ENCODE measurements at places on chromosomes 1 and 21.

DNA sequence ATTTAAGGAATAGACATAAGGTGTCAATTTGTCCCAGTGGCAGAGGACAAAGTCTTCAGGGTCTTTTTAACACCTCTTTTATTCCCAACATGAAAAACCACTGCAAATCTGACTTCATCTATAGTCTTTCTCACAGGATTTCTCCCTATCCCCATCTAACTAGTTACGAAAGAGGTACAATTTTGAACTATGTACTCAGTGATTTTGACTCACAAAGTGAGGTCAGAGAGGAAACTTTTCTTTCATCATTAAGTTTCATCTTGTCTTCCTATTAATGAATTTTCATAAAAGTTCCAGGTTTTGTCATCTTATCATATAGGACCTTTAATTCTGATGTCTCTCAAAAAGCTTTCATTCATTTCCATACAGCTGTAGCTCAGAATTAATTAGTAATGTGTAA lies 63.3 kb downstream of the ASH1L start:
- DNase-seq, result no peak

DNA sequence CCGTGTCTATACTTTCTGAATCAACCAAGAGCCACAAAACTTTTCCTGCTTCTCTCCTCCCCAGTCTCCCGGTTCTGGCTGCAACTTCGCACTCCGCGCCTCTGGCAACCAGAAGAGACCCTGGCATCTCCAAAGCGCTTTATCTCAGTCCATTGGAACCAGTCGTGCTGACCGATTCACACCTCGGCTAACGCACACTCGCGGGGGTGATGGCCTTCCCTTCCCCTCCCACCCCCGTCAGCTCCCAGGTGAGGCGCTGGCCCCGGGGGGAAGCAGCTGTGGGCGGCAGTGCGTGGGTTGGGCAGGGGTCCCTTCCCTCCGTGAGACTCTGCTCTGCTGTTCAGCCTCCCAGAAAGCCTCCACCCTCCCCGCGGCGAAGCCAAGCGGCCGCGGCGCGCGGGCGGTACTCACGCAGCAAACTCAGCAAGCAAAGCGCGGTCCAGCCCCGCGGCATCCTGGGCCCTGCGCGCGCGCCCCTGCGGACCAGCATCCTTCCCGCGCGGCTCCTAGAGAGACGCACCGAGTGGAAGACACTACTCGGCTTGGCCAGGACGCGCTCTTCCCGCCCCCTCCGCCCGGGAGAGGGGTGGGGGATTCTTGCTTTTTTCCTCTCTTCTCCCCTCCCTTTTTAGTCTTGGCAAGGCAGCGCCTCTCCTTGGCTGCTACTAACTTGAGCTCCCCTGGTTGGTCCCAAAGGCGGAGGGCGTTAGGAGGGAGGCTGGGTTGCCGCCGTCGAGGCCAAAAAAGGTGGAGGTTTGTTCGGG lies at the start of gene CD34:
TSS of gene CD34 (minus strand) at position 535 of the 764 bp plus-strand sequence. CDS start at position 490, 45 bp downstream.
- peak; percentile 60 for DNase-seq

DNA sequence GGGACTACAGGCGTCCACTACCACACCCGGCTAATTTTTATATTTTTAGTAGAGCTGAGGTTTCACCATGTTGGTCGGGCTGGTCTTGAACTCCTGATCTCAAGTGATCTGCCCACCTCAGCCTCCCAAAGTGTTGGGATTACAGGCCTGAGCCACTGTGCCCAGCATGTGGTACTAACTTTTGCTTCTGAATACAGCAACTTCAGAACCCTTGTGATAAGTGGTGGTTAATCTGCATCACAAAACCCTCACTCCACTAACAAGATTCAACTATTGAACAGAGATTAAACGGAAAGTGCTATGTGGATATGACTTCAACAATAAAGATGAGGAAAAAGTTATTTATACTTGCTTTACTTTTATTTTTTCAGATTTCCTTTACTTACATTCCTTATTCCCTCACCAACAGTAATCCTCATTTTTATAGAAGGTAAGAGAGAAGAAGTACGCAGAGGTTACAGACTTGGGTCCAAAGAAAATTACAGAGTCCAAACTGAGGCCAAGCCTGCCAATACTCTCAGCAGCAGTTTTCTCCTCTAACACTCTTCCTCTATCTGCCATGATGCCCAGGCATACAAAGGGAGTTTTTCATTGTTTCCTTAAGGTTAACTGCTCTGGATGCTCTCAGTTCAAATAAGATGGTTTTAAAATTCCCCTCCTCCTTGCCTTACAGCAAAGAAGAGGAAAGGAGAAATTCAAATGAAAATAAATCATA lies 44.3 kb downstream of the SLC16A1 start:
- DNase-seq, result no peak

GRCh38 chr1:8047112-8047511 lies 21.0 kb upstream of the ERRFI1 start:
- no peak for DNase-seq

DNA sequence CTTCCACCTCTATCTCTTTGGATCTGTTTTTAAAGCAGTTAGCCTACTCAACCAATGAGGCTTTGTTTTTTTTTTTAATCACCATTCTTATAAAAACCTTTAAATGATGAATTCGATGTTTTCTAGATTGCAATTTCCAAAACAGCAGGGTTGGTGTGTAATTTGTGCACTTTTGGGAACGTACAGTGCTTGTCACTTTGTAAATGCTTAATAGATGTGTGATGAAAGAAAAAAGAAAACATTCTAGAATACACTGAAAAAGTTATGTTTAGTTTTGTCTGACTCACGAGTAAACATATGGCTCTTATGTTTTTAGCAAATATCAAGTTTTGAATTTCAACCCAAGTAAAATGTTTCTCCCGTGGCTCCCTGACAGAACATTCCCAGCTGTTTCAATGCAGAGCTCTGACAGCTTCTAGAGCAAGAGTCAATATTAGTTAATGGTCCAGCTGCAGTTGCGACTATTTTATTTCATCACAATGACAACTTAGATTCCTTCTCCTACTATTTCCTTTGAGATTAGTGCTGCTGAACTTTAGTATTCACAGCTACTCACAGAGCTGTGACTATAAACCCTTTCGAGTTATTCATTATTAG lies 362.5 kb upstream of the ADAMTS5 start:
- no peak for DNase-seq

DNA sequence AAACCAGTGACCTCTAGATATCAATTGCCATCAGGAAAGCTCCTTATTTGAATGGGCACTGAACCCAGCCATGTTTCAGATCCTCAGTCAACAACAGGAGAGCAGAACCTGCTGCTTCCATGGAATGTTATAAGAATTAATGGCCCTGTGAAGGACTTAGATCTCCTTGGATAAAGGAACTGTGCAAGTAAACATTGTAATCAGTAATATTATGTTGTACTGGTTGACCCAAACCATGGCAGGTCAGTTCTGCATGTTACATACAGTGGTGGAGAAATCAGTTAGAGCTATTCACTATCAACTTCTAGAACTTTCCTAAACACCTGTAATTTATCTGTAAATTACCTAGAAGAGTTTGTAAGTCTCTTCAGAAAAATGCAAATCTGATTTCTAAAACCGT lies 11.2 kb upstream of the CLDN8 start:
- DNase-seq, result no peak

- DNase-seq, result no peak
Measured at GRCh38 chr1:9990944-9991343, 6.1 kb upstream of the RBP7 start.

- no peak for DNase-seq
Measured at GRCh38 chr1:93661829-93662474, 19.7 kb downstream of the BCAR3 start.

DNA sequence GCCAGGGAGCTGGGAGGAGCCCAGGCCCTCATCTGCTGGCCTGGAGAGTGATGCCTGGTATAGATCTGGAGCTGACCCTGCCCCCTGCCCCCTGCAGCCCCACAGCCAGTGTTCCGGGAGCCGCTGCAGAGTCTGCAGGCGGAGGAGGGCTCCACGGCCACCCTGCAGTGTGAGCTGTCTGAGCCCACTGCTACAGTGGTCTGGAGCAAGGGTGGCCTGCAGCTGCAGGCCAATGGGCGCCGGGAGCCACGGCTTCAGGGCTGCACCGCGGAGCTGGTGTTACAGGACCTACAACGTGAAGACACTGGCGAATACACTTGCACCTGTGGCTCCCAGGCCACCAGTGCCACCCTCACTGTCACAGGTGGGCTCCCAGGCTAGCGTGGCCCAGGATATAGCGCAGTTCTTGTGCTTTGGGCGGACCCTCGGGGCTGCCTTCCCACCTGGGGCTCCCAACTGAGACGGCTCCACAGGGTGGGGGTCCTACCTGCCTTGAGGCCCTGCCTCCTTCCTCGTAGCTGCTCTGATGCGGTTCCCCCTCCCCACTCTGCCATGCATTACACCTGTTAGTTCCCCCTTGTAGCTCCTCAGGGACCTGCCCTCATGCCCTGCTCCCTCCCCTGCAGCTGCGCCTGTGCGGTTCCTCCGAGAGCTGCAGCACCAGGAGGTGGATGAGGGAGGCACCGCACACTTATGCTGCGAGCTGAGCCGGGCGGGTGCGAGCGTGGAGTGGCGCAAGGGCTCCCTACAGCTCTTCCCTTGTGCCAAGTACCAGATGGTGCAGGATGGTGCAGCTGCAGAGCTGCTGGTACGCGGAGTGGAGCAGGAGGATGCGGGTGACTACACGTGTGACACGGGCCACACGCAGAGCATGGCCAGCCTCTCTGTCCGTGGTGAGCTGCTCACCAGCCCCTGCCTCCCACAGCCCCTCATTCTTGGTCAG lies 98.7 kb downstream of the OBSCN start:
- DNase-seq, result no peak

DNA sequence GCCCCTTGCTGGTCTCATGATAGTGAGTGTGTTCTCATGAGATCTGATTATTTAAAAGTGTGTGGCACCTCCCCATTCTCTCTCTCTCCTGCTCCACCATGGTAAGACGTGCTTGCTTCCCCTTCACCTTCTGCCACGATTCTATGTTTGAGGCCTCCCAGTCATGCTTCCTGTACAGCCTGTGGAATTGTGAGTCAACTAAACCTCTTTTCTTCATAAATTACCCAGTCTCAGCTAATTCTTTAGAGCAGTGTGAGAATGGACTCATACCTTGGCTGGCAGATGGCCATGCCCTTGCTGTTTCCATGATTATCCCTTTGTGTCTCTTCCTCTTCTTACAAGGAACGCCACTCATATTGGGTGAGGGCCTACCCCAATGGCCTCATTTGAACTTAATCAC lies 40.3 kb downstream of the PSMG1 start:
- DNase-seq, result no peak

DNA sequence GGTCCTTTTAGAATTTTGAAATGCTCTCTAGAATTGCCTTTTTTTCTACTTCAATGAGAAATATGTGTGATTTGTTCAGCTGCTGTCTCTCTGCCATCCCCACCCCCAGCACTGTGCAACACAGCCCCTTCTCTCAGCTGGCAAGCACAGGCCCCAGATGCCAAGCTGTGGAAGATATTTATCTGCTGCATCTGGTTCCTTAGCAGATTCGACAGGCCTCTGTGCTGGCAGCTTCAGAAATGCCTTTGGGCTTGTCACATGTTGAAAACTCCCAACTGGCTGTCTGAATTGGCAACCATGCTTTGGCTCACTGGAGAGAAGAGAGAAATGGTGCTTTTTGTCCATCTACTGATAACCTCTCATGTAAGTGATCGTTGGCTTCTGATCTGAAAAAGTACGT lies 206.7 kb upstream of the C1orf87 start:
- DNase-seq, result no peak

- no peak for DNase-seq
Measured at GRCh38 chr1:35845766-35846165, 37.2 kb upstream of the AGO1 start.

DNA sequence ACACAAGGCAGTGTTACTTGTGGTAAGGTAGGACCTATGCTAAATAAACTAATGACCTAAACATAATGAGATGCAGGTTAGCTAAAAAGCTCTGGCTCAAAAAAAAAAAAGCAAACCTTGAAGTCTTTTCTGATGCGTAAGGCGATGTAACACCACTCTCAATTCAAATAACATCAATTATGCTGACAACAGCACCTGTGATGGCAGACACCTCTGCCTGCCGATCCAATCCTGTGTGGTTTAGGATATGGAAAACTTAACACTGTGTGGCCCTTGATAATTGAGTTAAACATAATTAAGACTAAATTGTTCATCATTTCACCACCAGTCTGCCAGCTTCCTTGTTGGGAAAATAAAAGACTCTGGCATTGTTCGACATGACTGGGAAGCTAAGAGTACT lies 9.1 kb downstream of the RPAP2 start:
- DNase-seq, result no peak

DNA sequence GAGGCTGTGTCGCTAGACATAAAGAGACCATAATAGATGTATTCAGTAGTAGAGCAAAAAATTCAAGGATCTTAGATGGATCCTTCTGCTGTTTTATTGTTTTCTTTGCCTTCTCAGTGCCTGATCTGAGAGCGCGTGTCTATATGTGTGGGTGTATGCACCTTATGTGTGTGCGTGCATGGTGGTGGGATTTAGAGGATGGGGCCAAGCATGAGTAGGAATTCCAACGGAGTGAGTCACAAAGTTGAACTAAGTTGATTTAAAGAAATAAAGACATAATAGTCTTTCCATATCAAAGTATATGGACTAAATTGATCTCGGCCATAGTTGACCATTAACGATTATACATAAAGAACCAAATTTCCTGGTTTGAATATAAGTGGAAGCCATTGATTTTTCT lies 178.7 kb downstream of the CYYR1 start:
- DNase-seq, result no peak

DNA sequence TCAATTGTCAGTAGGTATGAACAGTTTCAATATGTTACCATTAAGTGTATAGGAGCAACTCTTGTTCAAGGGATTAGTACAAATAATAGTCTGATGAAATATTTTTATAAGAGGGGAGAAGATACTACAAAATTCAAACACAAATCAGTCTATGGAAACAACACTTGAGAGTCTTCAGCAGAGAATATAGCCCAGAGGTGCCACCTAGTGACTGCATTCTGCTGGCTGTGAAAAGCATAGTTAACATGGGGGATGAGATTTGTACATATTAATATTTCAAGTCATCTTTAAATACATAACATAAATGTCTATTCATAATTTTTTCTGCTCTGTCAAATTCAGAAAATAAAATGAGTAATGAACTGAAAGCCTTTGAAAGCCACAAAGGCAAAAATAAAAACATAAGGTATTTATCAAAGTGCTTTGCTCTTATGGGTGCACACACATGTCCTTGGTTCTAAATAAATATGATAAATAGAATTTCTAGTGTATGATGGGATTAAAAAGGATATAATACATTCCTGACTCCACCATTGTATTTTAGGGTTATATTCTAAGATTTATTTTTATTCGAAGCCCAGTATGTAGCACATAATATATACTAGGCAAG lies 440.9 kb upstream of the ZRANB2 start:
- DNase-seq, result no peak

- DNase-seq, result no peak
Measured at GRCh38 chr1:227415115-227415790, 97.0 kb upstream of the CDC42BPA start.

DNA sequence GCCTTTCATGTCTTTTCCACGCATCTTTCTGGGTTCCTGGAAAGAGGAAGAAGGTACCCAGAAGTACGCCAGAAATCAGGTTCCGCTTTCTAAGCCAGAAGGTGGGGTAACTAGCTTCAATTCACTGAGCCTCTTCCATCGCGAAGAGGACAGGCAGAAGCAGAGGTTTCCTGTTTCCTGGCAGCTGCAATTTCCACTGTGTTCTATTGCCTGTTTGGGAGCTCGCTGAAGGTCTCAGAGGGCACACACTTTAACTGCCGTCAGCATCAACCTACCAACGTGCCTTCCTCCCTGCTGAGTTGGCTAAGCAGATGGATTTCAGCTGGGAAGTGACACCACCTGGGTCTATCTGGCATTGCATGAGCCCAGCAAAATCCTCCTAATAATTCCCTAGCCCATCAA lies 10.0 kb downstream of the NCF2 start:
- DNase-seq, result peak; percentile 35

Data from DMS79 treated with DMSO at 0.1 percent for 48 hours (cell line).